ENCODE measurements at places on chromosomes 3 and 15.

- no peak for DNase-seq
These were observed 516.1 kb upstream of the NAALADL2 start for GRCh38 chr3:174342941-174343501.

GRCh38 chr3:140131895-140132294, 196.9 kb downstream of the CLSTN2 start:
- no peak for DNase-seq

DNA sequence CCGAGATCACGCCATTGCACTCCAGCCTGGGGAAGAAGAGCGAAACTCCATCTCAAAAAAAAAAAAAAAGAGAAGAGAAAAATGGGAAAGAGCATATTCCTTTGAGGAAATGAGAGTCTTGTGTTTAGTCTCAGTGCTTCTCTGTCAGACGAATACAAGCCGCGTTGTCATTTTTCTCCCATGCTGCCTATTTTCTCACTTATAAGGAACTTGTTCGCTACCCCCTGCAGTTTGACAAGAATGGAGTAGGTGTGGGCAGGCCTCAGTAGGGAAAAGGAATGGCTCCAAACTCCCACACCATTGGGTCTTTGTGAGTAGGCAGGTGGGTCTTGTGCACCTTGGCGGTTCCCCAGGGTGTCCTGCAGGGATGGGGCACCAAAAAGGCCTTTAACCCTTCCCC, 6.5 kb downstream of the GPR160 start:
- DNase-seq = no peak

DNA sequence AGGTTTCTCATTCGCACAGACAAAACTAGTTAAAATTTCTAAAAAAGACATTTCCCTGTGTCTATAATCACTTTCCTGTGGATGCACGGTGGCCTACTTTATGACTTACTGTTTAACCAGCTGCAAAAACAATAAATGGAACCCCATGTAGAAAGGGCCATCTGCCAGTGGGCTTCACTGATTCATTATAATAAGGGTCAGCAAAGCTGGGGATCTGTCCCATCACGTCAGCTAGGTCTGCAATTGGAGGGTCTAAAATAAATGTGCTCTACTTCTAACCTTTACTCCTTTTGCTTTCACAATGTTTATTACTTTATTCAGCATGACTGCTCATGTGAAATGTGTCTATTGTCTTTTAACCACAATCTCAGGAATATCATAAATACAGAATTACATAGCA, 43.1 kb upstream of the NMD3 start:
- DNase-seq = no peak

- DNase-seq = no peak
These were observed 39.2 kb downstream of the SLC6A11 start for GRCh38 chr3:10855083-10855870.

DNA sequence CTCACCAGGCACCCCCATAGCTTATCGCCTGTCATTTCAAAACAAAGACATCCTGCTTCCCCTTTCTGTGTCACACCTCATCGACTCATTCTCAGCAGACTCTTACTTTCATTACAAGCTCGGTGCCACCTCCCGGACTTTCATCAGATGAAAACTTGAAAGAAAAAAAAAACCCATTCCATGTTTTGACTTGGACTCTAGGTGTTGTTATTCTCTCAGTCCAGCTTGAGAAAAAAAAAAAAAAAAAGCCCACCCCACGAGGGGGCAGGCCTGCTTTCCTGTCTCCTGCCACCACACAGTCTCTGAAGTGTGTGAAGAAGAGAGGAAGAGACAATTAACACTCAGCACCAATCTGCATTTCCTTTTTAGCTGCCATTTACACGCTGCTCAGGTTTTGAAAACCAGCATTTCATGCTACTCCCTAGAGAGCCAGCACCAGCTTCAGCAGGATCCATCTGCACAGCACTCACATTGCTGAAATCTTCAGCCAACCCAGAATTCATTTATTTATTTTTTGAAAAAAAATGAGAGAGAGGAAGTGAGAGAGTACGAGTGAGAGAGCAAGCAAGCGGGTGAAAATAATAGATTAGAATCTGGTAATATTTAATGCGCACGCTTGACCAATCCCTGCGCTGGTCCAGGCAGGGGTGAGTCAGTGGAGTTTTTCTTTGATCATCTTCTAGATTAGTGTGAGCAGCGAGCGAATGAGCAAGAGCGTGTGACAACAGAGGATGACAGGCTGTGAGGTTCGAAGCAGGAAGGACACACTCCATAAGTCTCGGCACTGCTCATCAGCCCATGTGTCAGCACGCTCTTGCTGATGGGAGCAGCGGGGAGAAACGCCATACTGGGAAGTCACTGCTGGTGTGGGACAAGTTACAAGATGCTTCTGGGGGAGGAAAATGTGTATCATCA, 23.5 kb downstream of the ZNF80 start:
- DNase-seq = peak; percentile 57

DNA sequence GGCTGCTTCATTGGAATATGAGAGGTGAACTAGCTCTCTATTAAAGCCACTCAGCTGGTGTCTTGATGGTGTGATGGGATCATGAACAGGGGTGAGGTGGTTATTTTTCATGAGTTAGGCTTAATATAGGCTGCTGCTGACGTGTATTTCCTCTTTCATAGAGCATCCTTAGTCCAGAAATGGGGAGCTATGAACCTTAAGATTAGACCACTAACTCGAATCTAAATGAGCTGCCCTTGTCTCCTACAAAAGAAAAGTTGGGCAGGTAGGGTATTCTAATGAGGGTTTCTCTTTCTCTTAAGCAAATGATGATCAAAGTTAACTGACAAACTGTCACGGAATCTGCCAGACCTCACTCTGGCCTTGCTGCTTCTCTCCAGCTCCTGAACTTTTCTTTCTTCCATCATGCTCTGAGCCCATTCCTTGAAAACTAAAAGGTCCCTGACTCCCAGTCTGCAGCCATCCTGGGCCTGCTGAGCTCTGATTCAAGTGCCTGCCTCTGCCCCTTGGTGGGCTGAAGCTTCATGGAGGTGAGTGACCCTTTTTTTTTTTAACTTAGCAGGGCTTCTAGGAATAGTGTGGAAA, at the start of gene TRIM69:
TRIM69 (plus strand) TSS at position 348 of the 585 bp plus-strand sequence; CDS start at position 525, 177 bp downstream.
- no peak for DNase-seq

DNA sequence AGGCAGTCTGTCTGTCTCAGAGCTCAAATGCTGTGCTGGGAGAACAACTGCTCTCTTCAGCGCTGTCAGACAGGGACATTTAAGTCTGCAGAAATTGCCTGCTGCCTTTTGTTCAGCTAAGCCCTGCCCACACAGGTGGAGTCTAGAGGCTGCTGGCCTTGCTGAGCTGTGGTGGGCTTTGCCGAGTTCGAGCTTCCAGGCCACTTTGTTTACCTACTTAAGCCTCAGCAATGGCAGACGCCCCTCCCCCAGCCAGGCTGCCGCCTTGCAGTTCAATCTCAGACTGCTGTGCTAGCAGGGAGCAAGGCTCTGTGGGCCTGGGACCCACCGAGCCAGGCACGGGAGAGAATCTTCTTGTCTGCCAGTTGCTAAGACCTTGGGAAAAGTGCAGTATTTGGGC, 25.0 kb upstream of the RPP14 start:
- DNase-seq = no peak

DNA sequence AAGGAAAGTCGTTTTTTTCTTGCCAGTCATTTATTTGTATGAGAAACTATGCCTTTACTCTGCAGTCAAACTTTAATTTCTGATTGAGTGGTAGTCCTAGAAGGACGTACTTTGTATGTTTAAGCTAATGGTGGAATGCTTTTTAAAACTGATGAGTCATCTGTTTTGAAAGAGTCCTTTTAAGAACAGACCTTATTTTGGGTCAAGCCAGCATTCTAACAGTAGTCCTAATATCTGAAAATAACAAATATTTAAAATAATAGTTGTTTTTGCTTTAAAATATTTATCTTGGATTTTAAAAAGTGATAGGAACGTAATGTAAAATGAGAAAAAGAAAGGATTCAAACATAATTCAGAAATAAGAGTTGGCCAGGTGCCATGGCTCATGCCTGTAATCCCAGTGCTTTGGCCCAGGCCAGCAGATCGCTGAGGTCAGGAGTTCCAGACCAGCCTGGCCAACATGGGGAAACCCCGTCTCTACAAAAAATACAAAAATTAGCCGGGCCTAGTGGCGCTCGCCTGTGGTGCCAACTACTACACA, 1.3 kb upstream of the LRRC58 start:
- no peak for DNase-seq

DNA sequence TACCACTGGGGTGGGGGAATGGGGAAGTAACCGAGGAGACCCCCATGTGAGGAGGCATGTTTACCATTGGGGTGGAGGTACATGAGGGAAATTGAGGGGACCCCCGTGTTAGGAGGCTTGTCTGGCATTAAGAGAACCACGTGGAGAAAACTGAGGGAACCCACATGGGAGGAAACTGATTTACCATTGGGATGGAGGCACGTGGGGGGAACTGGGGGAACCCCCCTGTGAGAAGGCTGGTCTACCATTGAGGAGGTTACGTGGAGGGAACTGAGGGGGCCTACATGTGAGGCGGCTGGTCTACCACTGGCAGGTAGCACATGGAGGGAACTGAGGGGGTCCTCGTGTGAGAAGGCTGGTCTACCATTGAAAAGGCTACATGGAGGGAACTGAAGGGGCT, 159.4 kb downstream of the FBLN2 start:
- DNase-seq = no peak

DNA sequence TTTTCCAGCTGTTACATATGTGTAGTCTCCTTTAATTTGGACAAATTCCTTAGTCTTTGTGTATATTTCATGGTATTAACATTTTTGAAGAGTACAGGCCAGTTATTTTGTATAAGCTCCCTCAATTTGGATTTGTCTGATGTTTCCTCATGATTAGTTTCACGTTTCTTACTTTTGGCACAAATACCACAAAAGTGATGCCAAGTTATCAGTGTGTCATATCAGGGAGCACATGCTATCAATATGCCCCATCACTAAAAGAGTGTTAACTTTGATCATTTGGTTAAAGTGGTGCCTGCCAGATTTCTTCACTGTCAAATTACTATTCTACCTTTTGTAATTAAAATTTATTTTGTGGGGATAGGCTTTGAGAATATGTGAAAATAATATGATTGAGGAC, 14.6 kb downstream of the PCNP start:
- DNase-seq = no peak

DNA sequence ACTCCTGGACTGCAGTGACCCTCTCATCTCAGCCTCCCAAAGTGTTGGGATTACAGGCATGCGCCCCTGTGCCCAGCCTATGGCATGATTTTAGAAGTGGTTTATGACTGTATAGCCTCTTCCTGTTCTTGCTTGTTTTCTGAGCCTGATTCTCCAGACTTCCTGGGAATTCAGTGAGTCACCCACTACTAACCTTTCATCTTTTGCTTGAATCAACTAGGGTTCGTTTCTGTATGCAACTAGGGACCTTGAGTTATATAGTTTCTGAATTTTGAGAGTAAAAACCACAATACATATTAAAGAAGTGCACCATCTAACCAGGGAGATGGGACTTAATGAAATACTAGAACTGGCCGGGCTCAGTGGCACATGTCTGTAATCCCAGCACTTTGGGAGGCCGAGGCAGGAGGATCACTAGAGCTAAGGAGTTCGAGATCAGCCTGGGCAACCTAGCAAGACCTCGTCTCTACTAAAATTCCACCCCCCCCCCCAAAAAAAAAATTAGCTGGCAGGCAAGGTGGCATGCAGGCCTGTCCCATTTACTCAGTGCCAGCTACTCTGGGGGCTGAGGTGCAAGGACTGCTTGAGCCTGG, 76.0 kb downstream of the ZNF609 start:
- no peak for DNase-seq

- no peak for DNase-seq
These were observed 48.5 kb downstream of the PGPEP1L start for GRCh38 chr15:98958918-98959639.

DNA sequence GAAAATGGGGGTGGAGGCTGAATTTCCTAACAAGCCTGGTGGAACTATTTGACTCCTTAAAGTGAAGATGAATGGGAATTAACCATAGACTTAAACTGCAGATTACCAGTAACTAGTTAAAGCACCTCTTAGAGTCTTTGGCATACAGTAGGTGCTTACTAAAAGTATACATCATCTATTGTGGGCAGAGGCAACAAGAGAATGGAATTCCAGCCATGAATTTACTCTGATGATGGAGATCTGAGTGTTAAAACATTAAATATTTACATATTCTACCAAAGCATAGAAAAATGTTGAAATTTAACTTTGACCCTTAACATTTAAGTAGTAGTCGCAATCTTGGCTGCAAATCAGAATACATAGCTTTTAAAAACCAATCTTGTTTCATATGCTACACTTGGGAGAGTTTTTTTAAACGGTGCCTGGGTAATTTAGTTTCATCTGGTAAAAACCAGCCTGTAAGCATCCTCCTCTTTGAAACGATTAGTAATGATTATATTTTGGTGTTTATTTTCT, 5.2 kb downstream of the UBA5 start:
- no peak for DNase-seq

DNA sequence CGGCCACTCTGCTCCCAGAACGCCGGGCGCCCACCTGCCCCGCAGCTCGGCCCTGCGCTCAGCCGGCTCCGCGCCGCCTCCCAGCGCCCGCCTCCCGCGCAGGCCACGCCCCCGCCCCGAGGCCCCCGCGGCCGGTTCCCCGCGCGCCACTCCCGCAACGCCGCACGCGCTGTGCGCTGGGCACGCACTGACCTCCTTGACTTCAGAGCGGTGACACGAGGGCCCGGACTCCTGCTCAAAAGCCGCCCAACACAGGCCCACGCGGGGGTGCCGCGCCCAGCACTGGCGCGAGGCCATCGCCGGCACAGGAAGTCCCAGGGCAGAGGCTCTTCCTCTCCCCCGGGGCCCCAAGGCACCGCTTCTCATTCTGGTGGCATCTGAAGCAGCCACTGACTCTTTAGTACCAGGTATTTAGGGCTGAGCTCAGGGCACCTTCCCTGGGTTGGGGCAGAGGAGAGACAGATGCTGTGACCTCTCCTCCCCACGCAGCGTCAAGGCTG, 12.4 kb downstream of the TNK2 start:
- DNase-seq = no peak

- no peak for DNase-seq
These were observed 111.2 kb upstream of the CFAP20DC start for GRCh38 chr3:59161048-59161447.

Measured in stimulated activated CD8-positive, alpha-beta memory T cell treated with anti-CD3 and anti-CD28 coated beads, Interleukin-2, amount 100 ng/mL, for 1 hour (primary cell).